T-helper 17 cell (primary cell): ENCODE measurements at places on chromosomes 6 and 20. TPM values are rescaled to one million over a fixed set of nuclear protein-coding genes. Genes with fewer than 3 reads are reported as not detected.

DNA sequence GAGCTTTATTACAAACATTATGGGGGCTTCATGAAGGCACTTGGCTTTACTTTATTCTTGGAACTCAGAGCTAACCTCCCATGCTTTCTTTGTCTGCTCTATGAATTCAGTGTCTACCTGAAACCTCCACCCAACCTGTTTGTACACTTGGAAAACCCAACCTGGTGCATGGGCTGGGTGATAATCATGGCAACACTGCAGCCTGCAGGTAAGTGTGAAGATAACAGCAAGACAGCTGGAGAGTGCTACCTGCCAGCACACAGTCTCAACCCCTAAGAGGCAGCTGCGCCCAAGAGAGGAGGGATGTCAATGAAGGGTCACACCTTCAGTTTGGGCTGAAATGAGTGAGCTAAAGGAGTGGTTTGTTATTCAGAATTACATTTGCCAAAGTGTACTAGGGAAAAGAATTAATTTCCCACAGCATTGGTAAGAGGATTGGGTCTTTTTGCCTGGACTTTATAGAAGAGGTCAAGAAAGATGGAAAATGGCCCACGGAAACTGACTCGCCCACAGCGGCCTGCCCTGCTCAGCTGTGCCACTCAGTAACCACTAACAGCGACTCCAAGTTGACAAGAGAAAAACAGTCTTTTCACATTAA, 24.4 kb downstream of the FOXQ1 start:
- DNase-seq: no peak

DNA sequence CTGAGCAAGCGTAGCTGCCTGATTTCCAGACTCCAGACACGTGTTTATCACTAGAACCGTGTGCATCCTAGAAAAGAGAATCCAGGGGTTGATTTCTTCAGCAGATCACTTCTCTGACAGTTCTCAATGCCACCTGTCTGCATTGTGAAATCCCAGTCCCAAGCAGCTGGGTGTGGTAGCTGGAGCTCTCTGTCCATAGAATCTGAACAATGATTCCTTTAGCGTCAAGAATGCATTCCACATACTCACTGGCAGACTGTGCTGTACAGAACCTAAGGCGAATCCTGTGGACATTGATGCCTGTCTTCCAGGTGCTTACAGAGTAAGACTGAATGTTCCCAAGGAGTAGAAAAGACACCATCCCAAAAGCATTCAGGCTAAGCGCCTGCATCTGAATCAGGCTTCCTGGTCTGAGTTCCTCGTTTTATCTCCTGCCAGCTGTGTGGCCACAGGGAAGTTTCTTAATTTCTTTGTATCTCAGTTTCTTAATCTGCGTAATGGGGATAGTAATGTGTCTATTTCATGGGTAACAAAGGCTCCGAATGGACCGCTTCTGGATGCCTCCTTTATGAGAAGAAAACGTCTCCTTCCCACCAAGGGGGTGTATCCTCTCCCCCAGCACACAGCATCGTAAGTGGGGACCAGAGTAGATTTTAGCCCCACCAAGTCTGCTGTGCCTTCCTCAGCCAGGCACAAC, 10.4 kb upstream of the TRAF3IP2 start:
- DNase-seq: no peak

DNA sequence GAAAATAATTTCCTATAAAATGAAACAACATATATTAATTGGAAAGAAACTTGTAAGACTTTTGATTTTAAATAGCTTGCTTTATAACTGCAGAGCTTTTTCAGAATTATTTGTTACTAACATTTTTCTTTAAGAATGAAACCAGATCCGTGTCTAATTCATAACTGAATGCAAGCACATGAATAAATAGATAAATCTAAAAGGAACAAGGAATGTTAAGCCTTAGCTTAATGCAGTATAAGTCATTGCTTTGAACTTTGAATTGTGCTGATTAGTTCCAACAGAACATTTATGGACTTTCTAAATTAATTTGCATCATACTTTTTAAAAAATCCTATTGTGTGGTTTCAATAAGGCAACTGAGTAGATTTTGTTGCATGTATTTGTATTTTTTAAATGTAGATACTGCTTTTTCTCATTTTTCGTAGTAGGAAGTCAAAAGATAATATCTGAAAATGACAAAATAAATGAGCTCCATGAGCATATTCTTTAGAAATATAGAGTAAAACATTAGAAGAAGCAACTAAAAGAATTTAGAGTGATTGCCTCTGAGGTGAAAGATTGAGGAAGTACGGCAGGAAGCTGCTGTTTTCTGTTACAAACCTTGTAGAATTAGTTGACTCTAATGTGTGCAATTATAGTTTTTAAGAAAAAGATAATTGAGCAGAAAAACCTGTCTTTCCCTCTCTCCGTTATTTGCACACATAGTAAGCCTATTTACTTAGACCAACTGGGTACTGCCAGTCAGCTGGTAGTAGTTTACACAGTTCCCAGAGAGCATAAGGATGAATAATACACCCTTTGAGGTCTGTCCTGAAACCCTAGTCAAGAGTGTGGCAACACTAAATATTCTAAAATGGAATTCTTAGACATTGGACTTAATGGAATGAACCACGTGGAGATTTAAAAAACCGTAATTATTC, 32.6 kb upstream of the SLC35D3 start:
- no peak for DNase-seq

DNA sequence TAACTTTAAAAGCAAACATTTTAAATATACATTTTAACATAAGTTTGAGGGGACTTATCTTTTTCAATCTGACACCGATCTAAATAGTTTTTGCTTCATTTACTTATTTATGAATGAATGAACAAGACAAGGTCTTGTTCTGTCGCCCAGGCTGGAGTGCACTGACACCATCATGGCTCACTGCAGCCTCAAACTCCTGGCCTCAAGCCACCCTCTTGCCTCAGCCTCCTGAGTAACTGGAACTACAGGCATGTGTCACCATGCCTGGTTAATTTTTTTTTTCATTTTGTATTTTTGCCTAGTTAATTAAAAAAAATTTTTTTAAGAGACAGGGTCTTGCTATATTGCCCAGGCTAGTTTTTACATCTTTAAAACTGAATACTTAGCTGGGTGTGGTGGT, 25.4 kb downstream of the FBXO9 start:
- no peak for DNase-seq

- DNase-seq: no peak
These were observed 68.6 kb upstream of the MCHR2 start for GRCh38 chr6:100062621-100063020.

Gene FKBP1C
- total RNA-seq: not detected

Gene ZBTB46
- 0.72 TPM for total RNA-seq

DNA sequence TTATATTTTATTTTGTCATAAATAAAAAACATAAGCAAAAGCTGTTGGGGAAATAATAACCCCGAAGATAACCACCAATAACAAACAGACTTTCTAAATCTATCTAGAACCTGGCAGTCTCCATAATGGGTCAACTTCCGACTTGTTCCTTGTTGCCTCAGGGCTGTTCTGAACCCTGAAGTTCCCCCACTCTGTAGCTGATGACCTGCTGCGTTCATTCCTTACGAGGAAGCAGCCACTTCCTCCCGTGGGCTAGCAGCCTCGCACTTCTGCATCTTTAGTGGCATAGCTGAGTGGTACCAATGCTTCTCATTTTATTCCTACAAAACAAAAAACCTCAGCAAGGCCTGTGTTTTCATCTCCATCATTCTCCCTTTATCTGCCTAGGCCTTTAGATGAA, 103.0 kb downstream of the PLEKHG1 start:
- DNase-seq: no peak

DNA sequence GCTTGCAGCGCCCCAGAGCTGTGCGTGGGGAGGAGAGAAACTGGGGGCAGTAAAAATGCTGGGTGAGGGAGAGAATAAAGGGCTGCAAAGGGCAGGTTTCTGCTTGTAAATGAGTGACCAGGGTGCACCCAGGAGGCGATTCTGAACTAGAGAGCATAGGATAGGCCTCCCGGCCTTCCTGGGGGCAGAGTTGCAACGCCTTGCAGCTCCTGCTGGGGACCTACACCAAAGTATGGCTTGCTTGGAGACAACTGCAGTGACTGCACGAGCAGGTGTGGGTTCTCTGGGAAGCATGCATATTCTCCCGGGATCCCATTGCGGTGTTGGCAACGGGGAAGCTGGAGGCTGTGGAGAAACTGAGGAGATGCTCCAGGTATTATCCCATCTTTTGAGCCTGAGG, 111.6 kb upstream of the SPACA1 start:
- DNase-seq: no peak

Gene SPTLC3
- 0.44 TPM for total RNA-seq

- no peak for DNase-seq
These were observed 129.8 kb upstream of the SMLR1 start for GRCh38 chr6:130697271-130697994.

- DNase-seq: no peak
These were observed 48.2 kb downstream of the IRF4 start for GRCh38 chr6:439641-440167.

Gene FAM209B
- total RNA-seq: 1.5 TPM

GRCh38 chr6:115358616-115359015, 702.1 kb downstream of the FRK start:
- no peak for DNase-seq

Gene TGM2
- 0.37 TPM for total RNA-seq

- no peak for DNase-seq
These were observed 1.4 kb upstream of the SNPH start for GRCh38 chr20:1264727-1265126.

- no peak for DNase-seq
These were observed 114.9 kb upstream of the ATXN1 start for GRCh38 chr6:16876201-16876600.

Gene RBBP8NL
- total RNA-seq: not detected

Gene CASS4
- 18.6 TPM for total RNA-seq

Gene CLIC5
- 7.2 TPM for total RNA-seq

Gene PPP1R3G
- not detected for total RNA-seq

DNA sequence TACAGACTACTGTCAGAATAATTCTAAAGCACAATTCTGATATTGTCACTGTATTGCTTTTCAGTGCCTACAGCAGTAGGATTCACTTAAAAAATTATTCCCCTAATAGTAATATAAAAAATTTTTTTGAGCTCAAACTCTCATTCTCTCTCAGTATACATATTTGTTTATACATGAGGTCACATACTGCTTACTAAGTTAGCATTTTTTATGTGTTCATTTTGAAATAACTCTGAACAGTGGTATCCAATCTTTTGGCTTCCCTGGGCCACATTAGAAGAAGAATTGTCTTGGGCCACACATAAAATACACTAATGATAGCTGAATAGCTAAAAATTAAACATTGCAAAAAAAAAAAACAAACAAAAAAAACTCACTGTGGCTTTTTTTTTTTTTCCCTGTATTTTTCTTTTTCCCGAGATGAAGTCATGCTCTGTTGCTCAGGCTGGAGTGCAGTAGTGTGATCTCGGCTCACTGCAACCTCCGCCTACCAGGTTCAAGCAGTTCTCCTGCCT, 38.6 kb downstream of the ASXL1 start:
- no peak for DNase-seq

DNA sequence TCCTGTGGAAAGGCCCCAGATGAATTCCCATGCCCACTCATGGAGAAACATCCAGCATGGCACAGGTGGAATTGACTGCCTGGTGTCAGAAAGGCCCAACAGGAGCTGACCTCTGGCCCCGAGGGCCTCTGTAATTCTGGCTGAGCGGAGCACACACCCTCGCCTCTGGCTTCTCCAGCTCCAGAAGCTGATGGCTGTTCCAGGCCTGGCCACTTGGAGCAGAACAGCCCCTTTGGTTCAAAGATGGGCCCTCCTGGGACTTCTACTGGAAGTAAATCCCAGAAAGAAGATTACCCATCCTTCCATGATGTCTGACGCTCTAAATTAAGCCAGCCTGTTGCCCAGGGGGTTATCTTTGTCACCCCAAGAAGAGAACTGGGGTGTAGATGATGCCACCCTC, 275.1 kb upstream of the CDH4 start:
- no peak for DNase-seq

Gene RSPH9
- total RNA-seq: 0.29 TPM

DNA sequence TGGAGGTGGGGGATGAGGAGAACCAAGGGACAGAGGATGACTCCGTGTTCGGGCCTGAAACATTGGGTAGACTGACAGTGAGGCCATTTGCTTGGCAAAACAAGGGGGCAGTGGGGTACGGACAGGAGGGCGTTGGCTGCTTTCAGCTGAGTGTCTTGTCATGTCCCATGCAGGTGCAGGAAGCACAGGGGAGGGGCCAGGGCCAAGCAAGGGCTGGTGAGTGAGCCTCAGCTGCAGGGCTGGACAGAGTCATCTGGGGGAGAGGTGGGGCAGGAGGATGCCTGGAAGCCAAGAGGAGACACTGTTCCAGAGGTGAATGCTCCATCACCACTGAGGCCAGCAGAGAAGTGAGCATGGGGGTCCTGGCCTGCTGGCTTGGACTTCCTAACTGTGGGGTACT, 78.4 kb downstream of the ERMARD start:
- DNase-seq: no peak

GRCh38 chr20:32680544-32681174, 6.9 kb upstream of the C20orf203 start:
- no peak for DNase-seq

- DNase-seq: no peak
These were observed 84.7 kb upstream of the SCP2D1 start for GRCh38 chr20:18728870-18729224.

DNA sequence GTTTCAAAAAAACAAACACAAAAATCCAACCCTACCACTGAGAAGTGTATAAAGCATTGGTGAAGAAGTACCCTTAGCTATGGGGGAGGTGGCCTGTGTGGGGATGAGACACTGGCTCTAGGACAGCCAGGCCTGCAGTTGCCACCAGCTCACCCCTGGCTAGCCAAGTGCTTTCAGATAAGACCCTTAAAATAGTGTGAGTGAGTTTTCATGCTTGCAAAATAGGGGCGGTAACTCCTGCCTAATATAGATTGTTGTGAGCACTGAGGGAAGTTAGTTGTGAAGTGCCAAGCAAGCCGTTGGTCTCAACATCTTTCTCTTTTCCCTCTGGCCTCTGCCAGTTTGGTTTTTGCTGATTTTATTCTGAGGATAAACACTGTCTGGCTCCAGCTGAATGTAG, 11.3 kb downstream of the PPP1R3G start:
- no peak for DNase-seq

DNA sequence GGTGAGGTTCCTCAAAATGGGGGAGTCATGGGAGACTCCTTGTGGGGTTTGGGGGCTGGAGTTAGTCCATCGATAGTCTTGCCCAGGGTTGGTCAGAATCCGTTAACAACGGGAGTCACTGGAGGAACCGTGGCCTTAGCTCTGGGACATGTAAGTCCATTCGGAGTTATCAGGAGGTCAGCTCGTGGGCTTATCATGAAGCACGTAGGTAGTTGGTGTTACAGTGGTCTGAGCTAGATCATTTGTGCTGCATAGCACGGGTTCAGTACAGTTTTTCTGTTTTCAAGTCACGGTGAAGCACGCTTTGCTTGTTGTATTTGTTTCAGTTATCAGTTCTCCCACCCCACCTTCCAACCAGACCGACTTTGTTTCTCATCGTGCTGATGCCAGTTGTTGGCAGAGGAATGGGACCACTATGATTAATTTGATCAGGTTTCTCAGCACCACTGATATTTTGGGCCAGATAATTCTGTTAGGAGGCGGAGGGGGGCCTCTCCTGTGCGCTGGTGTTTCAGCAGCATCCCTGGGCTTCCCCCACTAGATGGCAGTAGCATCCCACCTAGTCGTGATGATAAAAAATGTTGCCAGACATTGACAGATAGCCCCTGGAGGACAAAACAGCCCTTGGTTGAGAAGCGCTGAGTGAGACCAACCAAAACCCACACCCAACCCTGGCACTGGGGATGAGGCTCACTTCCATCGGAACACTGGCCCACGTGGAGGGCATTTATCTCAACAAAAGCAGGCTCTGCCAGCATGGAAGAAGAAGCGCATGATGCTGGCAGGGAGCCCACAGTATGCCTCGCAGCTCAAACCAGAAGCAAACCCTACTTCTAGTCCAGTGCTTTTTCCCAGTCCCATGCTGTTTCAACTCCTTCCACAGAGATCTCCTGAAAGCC, 2.2 kb upstream of the APMAP start:
- DNase-seq: peak; percentile 54

Gene HLA-DRB1
- 46.5 TPM for total RNA-seq

Gene C2
- not detected for total RNA-seq
